Activated T-cell treated with anti-CD3 and anti-CD28 coated beads, Interleukin-2, amount 50 U/mL, for 48 hours (primary cell): ENCODE measurements at places on chromosomes 7 and 10.

GRCh38 chr7:113806633-113807327 is 112.0 kb downstream of the PPP1R3A start:
- no peak for DNase-seq

- no peak for DNase-seq
Observed at GRCh38 chr7:50854831-50855230, 72.1 kb upstream of the GRB10 start.

DNA sequence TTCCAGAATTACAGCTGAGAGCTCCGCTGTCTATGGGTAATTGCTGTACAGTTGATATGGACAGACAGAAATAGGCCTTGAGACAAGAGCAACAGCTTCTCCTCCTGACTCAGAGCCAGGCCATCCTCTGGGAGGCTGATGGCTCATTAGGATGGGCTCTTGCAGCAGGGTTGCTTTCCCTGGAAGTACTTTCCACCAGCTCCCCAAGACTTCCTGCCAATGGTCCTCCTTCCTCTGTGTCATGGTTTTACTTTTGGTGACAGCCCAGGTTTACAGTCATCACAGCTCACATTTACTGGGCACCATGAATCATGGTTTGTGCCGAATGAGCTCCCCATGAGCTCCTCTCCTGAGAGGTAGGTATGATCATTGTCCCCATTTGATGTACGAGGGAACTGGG is 131.8 kb downstream of the HECW1 start:
- no peak for DNase-seq

DNA sequence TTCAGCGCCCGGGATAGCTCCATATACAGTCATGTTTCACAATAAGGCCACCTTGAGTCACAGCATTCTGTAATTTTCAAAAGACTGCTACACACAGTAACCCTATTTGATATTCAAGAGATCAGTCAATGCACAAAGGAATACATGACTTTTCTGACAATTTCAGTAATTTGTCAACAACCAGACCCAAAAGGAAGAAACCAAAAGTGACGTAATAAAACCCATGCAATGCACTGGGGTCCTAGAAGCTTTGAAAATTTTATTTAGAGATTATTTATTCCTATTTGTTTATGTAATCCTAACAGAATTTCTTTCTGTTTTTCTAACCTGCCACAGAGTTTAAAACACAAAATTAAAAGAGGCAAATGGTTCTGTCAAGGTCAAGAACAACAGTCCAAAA is 421.2 kb downstream of the DPP6 start:
- no peak for DNase-seq

GRCh38 chr7:111266613-111267012 is 175.7 kb downstream of the LRRN3 start:
- no peak for DNase-seq

DNA sequence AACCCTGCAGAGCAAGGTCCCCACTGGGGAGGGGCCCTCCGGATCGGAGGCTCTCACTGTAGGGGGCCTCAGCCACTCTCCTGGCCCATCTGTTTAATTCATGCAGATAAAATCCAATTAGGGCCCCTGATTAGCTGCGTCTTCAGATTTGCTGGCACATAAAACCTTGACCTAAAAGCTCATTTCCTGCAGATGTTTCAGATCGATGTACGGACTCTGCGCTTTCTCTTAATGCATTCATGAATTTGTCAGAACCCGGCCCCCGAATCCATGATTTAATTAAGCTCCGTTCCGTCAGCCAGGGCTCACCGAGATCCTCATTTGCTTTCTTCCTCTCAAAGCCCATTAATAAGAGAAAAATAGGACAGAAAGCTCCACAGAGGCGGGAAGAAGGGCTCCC is 40.0 kb upstream of the FOXL3 start:
- DNase-seq: no peak

DNA sequence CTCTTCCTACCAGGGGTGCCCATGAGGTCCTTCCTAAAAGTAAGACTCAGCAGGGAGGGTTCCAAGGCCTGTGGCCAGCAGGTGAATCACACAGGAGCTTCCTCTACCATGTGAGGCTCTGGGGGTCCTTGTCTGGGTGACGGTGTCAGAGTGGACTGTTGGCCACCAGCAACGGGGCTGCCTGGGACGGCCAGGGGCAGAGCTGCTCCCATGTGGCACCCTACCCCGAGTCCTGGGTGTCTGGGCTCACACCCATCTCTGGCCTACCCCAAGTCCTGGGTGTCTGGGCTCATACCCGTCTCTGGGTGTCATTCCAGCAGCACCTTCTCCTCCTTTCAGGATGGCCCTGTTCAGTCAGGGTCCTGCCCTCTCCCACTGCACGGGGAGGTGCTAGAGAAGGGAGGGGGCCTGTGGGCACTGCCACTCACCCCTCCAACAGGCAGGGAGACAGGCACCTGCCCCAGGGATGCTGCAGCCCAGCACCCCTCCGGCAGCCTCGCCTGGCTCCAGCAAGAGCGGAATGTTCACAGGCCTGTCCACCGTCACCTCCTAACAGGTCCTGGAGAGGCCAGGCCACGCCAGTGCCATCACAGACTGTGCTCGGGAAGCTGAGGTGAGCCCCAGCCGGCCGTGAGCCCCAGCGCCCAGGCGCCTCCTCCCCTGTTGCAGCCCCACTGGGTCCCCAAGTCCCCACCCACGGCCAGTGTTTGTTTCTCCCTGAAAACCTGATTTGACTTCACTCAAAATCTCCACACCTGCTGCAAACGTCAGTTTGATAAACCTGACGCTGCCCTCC is 143.7 kb downstream of the PTPRN2 start:
- DNase-seq: no peak

- peak; percentile 26 for DNase-seq
Observed at GRCh38 chr7:42236266-42236975, 588 bp downstream of the GLI3 start.

GRCh38 chr7:479948-480499 is 39.6 kb downstream of the PDGFA start:
- no peak for DNase-seq

DNA sequence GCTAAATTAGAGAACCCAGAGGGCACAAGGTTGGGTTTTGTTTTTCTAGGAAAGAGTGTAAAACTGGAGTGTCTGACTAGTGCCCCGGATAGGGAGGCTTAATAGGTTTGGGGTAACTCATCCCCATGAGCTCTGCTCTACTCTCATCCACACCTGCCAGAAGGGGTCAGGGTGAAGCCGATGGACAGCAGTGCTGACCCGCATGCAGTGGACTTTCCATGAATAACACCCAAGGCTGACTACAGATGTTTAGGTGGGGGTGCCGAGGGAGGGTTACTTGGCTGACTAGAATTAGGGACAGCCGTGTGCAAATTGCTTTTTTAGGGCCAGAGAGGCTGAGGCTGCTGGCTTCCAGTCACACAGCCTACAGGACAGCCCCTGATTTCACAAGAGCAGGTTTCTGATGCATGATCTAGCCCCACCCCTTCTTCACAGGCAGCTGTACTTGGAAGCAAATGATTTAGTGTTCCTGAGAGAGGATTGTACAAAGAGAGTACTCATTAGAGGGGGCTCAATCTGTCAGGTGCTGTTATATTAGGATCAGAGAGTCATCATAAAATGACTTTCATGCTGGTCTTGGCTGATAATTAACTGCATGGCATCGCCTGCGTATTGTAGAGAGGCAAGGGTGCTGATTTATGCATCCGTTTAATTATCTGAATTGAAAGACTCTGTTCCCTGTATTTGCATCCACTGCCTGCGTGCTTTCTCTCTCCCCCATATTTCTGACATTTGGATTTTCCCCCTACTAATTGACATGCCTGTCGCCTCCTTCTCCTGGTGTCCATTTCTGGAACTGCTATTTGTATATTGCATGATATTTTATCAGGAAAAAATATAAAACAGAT is 9.5 kb downstream of the INHBA start:
- no peak for DNase-seq

- peak; percentile 70 for DNase-seq
Observed at GRCh38 chr10:89207181-89207800, at the start of gene CH25H. Gene CH25H (minus strand): TSS chr10:89207317. CDS start chr10:89207292, 25 bp downstream.

DNA sequence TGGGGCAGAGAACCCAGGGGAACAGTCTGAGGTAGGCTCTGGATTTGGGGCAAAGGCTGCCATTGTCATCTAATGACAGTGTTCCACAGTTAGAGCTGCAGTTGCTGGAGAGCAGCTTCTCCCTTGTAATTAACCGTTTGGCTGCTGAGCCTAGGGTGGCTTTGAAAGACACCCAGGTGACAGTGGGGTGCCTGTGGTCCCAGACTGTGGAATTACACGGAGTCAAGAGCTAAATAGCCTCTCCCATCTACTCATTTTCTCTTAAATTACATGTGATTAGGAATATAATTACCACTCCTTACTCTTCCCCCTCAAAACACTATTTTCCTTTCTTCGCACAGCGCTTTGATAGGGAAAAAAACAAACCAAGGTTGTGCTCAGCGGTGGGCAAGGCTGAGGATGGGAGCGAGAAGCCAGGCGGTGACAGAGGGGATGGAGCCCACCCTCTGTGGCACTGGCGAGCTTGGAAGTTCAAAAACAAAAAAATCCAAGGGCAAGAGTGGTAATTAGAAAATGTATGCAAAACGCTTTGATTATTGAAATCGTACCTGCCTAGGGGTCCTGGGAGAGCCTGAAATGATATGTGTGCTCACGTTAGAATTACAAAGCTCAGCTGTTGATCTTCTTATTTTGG is 44.1 kb downstream of the BAMBI start:
- DNase-seq: no peak

DNA sequence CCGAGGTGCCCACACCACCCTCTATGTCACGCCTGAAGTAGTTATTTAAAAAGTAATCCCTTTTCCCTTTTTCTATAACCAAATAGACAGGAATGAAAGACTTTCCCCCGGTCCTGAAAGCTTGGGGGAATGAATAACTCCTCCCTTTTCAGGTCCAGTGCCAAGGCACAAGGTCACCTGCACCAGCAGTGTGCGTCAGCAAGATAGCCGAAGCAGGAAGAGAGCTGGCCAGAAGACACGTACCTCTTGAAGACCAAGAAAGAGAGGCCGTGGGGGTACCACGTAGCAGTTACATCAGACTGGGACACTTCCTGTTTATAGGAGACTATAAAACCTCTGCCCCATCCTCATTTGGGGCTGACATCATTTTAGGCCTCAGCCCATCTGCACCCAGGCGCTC is 10.7 kb upstream of the AKR1B1 start:
- no peak for DNase-seq

GRCh38 chr7:42452356-42452755 is 215.3 kb upstream of the GLI3 start:
- no peak for DNase-seq

DNA sequence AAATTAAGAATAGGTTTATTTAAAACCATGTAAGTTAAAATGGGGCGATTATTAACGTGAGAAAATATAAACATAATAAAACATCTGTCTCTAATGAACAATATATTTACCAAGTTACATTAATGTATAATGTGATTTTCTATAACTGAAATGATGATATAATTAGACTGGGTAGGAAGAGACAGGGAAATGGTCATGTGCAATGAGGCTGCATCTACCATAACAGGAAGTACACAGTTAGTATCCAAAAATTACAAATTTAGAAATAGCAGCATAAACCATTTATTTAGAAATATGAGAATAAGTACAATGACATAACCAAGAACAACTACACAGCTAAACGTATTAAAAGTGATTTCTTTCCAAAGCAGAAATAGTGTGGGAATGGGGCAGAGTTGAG is 25.8 kb upstream of the BET1 start:
- no peak for DNase-seq

DNA sequence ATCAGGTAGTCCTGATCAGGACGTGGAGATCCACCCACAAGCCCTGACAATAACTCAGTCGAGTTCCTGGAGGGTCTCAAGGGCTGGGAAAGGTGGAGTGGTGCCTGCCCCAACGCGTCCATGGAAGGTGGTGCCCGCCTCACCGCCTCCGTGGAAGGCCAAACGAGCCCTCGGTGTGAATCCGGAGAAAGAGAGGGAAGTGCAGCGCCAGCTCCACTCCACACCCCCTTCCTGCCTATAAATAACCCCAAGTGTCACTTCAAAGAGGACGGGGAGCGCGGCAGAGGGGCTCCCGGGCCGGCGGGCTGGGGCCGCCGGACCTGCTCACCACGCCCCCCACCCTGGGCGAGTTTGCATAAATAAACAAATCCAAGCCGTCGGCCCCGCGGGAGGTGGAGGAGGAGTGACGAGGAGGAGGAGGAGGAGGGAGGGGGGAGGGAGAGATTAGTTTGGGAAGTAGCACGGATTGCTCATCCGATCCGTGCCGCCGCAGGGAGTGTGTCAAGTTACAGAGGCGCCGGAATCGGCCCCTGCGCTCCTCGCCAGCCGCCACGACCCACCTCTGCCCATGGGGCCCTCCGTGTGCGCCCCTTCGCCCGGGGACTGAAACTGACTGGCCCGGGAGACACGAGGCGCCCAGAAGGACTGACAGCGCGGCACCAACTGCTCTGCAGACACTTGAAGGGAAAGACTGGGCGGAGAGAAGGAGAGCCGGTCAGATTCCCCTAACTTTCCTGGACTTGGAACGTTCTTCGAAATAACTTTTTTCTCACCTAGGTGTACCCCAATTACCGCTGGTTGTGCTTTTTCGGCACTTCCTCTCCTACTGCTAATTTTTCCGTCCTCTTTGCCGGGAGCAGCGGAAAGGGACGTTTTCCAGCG is at the start of gene COL13A1:
COL13A1 (plus strand) TSS at position 473 of the 882 bp plus-strand sequence. CDS start 518 bp downstream, outside the sequence.
- DNase-seq: peak; percentile 22

DNA sequence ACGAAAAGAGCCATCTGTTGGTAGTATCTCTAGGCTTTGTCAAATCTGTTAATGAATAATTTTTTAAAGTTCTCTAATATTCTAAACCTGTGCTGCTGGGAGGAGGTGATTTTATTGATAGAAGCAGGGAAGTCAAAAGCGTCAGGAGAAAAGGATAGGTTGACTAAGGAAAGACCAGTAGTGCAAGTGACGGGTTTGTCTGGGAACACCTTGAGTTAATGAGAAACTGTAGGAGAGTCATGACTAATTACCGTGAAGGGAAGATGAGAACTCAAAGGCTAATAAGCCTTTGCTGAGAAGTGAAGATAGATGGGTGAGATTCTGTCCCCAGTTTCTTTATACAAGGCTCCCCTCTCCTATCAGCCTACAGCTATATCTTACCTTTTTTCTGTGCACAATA is 5.0 kb upstream of the PDK4 start:
- DNase-seq: no peak

GRCh38 chr7:49772916-49773217 is 571 bp upstream of the VWC2 start:
- DNase-seq: no peak

- no peak for DNase-seq
Observed at GRCh38 chr7:121404348-121404747, 8.2 kb upstream of the FAM3C start.

DNA sequence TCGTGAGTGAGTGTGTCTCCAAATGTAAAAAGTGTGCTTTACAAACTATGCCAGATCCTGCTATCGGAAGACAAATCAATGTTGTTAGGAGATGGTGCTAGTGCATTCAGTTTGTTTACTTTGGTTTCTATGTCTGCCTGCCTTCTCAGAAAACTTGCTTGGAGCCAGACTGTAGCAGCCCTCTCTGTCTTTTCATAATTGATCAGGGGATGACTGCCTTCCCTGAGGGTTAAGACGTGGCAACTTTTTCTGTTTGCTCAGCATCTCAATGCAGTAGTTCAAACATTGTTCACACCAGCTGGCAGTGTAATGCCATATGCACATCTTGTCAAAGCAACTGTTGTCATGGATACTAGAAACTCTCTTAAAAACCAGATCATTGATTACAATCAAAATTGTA is 118.5 kb downstream of the FOXP2 start:
- DNase-seq: no peak
